ENCODE measurements at places on chromosomes 5 and 9. TPM values are rescaled to one million over a fixed set of nuclear protein-coding genes. Genes with fewer than 3 reads are reported as not detected.
A peak's percentile ranks its signal among the peaks of the same experiment; 100 is the strongest.

GRCh38 chr9:96317335-96317980, 15.5 kb upstream of the HSD17B3 start:
- DNase-seq: no peak

DNA sequence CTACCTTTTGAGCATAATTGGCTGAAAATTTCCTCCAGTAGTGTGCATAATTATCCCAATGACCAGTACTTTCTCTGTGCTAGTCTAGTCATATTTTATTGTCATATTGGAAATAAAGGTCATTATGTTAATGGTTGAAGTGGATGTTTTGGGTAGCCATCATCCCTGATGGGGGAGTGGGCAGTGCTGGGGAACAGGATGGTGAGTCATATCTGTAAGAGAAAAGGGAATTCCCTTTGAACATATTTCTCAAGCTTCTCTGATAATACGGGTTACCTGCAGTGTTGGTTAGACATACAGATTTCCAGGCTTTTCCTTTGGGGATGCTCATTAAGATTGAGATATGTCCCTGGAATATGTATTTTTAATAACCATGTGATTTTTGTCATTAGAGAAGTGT, 33.3 kb upstream of the SPATA31D4 start:
- no peak for DNase-seq

GRCh38 chr9:109755040-109755439, 25.0 kb upstream of the PALM2AKAP2 start:
- no peak for DNase-seq

DNA sequence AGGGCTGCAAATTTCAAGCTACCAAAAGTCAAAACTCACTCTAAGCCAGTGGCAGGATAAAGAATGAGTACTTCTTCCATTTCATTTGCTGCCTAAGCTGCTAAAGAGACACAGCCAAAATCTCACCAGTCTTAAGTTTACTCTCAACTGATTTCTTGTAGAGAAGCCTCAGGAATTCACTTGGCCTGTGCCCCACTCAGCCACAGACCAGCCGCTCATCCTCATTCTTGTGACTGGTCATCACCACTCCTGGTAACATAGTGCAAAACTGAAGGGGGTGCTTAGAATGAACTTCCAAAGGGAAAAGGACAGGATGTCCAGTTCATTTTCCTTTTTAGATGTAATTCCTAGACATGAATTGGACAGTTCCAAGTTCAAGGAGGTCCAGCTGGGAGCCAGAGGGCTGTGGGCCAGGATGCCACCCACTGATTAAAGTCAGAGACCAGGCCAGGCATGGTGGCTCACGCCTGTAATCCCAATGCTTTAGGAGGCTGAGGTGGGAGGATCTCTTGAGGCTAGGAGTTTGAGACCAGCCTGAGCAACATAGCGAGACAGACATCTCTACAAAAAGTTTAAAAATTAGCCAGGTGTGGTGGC, 72.7 kb upstream of the RANBP3L start:
- no peak for DNase-seq

- no peak for DNase-seq
Observed at GRCh38 chr9:30511666-30512065, 1872.8 kb upstream of the ACO1 start.

DNA sequence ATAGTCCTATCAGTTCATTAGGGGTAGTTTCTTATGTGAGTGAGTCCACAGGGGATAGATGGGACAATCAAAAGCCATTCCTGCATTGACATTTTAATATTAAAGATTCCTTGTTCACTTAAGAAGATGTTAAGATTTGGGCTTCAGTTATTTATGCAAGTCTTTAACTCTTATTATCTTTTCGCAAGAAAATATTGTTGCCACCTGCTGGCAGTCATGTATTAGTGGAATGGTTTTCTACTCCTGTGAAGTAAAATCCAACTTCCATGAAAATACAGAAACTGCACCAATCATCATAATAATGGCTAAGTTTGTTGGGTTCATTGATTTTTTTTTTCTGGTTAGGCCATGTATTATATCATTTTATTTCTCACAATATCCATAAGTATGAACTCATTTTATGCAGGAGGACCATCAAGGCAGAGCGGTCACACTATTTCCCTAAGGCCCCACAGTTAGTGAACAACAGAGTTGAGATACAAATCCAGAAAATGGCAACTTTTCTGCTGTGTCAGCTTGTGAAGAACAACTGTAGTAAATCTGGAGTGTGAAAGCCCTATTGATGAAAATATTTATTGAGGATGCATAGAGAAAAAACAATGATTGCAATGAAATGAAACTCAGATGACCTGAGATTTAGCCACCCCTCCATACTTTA, 88.5 kb upstream of the TXNDC8 start:
- DNase-seq: no peak

DNA sequence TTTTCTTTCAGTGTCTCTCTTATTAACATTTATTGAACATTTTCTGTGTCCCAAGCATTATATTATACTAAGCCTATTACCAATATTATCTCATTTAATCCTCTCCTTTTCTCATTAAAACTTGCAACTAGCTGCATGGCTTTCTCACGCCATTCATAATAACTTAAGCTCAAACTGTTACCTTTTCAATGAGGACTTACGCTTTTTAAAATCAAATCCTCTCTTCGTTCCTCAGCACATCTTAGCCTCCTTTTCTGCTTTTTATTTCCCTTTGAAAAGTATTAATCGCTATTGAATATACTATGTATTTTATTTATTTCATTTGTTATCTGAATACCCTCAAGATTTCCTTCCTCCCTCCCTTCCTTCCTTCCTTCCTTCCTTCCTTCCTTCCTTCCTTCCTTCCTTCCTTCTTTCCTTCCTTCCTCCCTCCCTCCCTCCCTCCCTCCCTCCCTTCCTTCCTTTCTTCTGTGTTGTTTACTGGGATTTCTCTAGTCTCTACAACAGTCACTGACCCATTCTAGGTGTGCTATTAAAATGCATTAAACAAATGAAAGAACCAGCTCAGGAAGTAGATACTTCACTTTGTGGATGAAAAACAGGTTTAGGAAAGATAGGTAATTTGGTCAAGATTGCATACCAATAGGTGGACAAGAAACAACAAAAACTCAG, 294.1 kb upstream of the TUT7 start:
- no peak for DNase-seq

- no peak for DNase-seq
Observed at GRCh38 chr5:139856714-139857113, 61.1 kb downstream of the PSD2 start.

DNA sequence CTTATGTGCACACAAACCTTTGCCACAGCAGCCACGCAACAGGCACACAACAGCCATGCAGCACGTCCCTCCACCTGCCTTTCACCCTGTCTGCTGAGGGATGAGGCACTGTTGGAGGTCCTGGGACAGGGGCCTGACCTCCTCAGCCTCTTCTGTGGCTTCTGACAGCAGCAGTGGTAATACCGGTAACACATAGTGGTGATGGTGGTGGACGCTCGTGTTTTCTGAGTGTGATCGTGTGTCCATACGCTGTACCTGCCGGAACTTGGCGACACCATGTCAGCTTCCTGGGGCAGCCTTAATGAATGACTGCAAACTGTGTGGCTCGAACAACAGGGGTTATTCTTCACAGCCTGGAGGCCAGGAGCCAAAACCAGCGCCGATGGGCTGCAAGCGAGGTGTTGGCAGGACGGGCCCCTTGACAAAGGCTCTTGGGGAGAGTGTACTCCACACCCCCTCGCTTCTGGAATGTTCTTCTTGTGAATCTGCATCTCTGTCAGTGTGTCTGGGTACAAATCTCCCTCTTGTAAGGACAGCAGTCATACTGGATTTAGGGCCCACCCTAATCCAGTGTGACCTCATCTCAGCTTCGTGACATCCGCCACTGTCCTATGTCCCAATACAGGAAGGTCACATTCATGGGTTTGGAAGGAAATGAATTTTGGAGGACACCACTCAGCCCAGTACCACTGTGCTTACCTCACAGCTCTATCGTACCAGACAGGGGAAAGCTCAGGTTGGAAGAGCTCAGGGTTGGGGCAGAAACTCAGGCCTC, 55.3 kb upstream of the EXOC3 start:
- peak; percentile 80 for DNase-seq

- no peak for DNase-seq
Observed at GRCh38 chr5:21831145-21831787, 1021.9 kb downstream of the CDH12 start.

DNA sequence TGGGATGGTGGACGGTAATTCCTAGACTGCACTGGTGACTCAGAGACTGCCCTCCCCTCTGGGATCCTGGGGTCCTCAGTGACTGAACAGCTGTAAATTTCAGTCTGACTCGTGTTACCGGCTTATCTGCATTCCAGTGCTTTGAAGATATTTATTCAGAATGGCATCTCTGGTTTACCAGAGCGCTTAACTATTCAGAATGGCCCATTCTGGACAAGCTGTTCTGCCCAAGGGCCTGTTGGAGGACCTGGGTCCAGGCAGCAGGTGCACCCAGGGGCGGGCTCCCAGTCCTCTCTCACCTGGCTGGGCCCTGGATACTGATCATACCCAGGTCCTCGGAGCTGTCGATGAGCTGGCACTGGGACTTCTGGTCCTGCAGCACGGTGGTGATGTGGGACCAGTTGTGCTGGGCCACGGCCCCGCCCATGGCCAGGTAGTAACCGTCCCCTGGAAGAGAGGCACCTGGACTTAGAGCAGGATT, 48.0 kb downstream of the SARDH start:
- DNase-seq: no peak

DNA sequence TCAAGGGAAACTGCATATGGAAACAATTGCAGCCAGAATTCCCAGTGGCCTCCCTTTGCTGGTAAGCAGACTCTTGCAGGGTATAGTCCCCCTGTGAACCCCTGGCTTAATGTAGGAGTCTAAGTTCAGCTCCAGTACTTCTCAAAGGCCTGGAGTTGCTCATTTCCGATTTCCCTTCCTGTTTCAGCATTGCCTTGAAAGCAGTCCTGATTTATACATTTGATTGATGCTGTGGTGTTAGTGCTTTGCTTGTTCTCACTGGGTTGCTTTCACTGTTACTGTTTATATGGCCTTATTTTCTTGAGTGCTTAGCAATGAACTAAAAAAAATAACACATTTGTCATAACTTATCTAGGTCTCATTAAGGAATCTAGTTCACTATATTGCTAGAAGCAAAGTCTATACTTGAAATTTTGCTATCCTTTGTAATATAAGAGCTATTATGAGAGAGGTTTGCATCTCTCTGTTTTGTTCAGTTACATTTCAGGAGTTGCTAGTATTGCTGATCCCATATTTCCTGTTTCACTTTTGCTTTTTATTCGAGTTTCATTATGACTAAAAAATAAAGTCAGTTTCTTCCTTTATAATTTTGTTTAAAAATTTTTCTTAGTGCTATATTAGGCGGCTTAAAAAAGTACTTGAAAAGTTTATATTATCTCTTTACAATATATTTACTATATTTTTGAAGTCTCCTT, 122.4 kb upstream of the NMUR2 start:
- DNase-seq: no peak

GRCh38 chr5:74562122-74562521, 78.4 kb downstream of the ENC1 start:
- no peak for DNase-seq

- DNase-seq: no peak
Observed at GRCh38 chr5:21615195-21615765, 1237.9 kb downstream of the CDH12 start.

DNA sequence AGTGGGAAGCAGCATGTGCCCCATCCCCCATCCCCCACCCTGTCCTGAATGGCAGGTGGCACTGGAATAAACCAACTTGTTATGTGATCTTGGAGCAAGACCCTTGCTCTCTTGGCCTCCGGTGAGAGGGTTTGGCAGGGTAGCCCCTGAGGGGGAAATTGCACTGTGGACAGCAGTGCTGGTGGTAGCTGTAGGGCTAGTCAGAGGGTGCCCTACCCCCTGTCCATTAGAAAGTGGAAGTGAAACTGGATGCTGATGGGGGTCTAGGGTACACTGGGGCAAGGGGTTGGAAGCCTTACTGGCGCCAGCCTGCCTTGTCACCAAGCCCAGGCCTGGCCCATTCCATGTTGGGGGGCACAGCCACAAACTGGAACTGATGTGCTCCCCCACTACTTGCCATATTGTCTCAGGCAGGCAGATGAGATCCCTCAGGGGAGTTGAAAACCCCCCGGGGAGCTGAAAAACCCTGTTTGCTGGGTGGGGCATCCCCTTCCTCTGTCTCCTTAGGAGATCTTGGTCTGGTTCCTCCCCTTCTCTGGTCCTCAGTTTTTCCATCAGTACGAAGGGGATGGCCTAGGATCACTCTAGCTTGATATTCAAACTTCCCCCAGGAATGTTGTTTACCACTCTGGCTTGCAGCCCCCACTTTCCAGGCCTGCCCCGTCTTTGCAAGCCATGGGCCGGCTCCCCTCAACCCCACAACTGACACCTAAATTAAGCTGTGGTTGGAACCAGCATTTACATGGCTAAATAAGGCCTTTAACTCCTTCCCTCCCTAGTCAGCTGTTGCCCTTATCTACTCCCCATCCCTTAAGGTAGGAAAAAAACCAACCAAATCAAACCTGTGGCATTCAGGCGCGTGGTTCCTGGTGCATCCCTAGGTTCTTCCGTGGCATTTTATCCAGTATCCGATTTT, 14.4 kb upstream of the SYNPO start:
- no peak for DNase-seq

DNA sequence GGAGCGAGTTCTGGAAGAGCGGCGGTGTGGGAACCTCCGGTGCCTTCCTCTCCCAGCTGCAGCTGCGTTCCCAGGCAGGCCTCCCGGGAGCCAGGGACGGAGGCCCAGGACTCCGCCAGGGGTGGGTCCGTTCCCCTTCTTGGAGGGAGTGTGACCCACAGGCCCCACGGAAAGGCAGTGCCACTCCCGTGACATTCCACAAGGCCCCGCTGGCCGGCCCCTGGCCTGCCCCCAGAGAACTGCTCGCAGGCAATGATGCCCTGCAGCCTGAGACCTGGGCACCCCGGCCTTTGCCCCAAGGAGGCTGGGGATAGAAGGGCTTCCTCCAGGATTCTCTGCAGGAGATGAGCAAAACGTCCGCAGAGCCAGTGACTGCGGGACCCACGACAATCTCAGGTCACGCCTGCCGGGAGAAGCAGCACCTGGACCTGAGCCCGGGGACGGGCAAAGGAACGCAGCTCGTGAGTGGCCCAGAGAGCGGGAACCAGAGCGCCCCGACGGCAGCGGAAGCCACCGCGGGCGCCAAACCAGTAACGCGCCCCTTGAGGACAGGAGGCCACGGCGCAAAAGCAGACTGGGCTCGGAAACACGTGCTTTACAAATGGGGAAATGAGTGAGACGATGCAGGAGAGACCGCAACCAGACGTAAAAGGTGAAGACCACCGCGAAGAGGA, 9.3 kb downstream of the OBP2B start:
- peak; percentile 83 for DNase-seq

GRCh38 chr5:39024884-39025283, 49.3 kb downstream of the RICTOR start:
- DNase-seq: no peak

- DNase-seq: no peak
Observed at GRCh38 chr9:110027671-110028081, 180.3 kb downstream of the C9orf152 start.

Gene REEP2
- total RNA-seq: 2.6 TPM

Gene CD74
- total RNA-seq: 486 TPM

Gene FCN2
- total RNA-seq: 1.2 TPM

Gene TERT
- not detected for total RNA-seq

Gene PCDHB16
- 1.6 TPM for total RNA-seq

Measured in mesenteric fat pad (tissue), 1 donor.